ENCODE measurements at places on chromosomes 5 and 9. TPM values are rescaled to one million over a fixed set of nuclear protein-coding genes. Genes with fewer than 3 reads are reported as not detected.
A peak's percentile ranks its signal among the peaks of the same experiment; 100 is the strongest.

The SPINK4 gene
- not detected for total RNA-seq

The SLC25A2 gene
- total RNA-seq, result 0.72 TPM

The ALDH1B1 gene
- total RNA-seq, result 32.9 TPM

DNA sequence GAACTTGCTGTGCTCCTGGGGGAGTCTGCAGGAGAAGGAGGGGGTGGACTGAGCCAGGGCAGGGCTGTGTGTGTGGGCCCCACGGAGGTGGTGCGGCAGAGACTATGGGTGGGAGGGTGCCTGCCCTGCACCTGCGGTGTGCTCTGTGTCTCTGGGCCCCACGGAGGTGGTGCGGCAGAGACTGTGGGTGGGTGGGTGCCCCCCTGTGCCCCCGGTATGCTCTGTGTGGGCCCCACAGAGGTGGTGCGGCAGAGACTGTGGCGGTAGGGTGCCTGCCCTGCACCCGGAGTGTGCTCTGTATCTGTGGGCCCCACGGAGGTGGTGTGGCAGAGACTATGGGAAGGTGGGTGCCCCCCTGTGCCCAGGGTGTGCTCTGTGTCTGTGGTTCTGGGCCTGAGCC, 103.7 kb downstream of the EHMT1 start:
- H3K27ac ChIP-seq, result peak overlapping the region; percentile 94
- H3K27me3 ChIP-seq, result peaks cover 3% of the 10 kb centered on the region
- H3K36me3 ChIP-seq, result peaks cover 51% of the 10 kb centered on the region
- H3K4me3 ChIP-seq, result no peak overlapping the region

- peak overlapping the region; percentile 20 for H3K27ac ChIP-seq
- peaks cover 35% of the 10 kb centered on the region for H3K4me1 ChIP-seq
- DNase-seq, result no peak
- no peaks in the 10 kb centered on the region for H3K36me3 ChIP-seq
- H3K27me3 ChIP-seq, result no peaks in the 10 kb centered on the region
- peak overlapping the region; percentile 29 for H3K4me3 ChIP-seq
Observed at GRCh38 chr9:95605816-95606488, 89.2 kb upstream of the PTCH1 start.

- DNase-seq, result no peak
- H3K27me3 ChIP-seq, result no peaks in the 10 kb centered on the region
- H3K4me3 ChIP-seq, result no peak overlapping the region
- H3K4me1 ChIP-seq, result peaks cover 15% of the 10 kb centered on the region
Observed at GRCh38 chr9:23741351-23741750, 84.7 kb downstream of the ELAVL2 start.

DNA sequence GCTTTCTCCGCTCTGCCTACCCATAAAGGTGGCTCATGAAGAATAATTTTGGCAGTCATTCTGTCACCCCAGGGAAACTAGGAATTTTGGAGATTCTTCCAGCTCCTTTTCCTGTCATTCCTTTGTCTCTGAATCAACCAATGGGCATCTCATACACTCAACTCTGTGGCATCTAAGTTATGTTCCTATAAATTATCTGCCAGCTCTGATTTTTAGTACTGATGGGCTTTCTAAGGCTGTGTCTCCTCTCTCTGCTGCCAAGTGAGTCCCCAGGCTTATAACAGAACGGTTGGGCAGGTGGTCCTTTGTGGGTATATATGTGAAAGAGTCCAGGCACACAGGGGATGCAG, 226.8 kb downstream of the NMUR2 start:
- DNase-seq, result no peak
- no peaks in the 10 kb centered on the region for H3K4me1 ChIP-seq
- H3K4me3 ChIP-seq, result no peak overlapping the region
- peaks cover 5% of the 10 kb centered on the region for H3K27me3 ChIP-seq
- peaks cover 3% of the 10 kb centered on the region for H3K36me3 ChIP-seq

DNA sequence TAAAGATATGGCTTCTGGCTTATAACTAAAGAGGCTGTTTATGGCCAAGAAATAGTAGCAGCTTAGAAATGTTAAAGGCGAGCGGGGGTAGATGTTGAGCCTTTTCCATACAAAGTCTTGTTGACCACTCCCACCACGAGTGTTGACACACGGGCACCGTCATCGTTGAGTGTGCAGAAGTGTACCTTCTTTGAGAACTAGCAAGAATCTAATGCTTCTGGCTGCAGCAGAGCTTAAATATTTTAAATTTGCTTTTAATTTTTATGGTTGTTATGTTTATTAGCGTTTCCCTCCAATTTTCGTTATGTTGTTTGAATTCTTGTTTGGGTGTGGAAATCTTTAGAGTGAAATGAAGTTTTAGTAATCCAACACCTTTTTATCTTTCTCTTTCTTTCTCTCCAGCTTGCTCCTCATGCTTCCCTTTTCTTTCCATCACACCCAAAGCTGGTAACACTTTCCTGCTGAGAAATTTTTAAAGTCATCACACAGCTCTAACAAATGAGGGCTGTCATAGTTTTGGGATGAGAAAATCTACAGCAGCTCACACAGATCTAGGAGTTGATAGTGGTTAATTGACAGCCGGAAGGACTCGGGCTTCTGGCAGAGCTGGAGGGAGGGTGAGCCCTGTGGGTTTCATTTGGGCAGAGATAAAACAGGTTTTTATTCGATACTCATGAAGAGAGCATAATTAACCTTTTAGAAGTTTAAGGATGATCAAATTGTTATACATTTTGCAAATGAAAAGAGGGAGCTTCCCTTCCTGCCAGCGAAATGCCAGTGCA, 120.1 kb upstream of the ZNF608 start:
- H3K4me3 ChIP-seq, result no peak overlapping the region
- no peak for DNase-seq
- peak overlapping the region; percentile 29 for H3K27ac ChIP-seq
- no peaks in the 10 kb centered on the region for H3K27me3 ChIP-seq

GRCh38 chr9:116550696-116551436, 136.2 kb upstream of the TRIM32 start:
- H3K27ac ChIP-seq, result no peak overlapping the region
- H3K27me3 ChIP-seq, result no peaks in the 10 kb centered on the region
- H3K4me1 ChIP-seq, result peaks cover 4% of the 10 kb centered on the region
- no peak for DNase-seq
- H3K36me3 ChIP-seq, result no peaks in the 10 kb centered on the region
- H3K4me3 ChIP-seq, result no peak overlapping the region
